HFFc6 (cell line): ENCODE measurements at places on chromosomes 2 and 18.

DNA sequence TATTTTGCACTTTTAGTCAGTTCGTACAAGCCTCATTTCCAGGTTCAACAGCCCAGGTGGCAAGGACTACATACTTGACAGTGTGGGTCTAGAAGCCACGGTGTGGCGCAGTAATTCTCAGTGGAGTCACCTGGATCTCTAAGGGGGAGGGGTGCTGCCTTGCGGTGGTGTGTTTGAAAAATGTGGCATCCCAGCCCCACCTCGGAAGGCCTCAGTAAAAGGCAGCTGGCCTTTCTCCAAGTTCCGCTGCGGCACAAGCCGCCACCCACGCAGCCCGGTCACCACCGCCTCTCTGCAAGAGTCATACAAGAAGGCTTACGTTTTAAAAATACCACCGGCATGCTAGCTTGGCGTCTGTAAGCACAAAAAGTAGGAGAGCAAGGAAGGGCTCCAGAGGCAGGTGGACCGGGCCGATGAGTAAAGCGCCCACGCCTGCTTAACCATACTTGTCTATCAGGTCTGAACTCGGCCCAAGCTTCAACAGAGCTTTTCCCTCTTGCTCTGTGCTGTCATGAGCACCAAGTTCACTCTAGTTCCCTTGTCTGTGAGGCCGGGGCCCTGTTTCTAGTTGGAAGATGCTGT lies 49.5 kb downstream of the SPRED2 start:
- DNase-seq = peak; percentile 88

GRCh38 chr2:10777111-10777841 lies 35.3 kb downstream of the PDIA6 start:
- no peak for DNase-seq

DNA sequence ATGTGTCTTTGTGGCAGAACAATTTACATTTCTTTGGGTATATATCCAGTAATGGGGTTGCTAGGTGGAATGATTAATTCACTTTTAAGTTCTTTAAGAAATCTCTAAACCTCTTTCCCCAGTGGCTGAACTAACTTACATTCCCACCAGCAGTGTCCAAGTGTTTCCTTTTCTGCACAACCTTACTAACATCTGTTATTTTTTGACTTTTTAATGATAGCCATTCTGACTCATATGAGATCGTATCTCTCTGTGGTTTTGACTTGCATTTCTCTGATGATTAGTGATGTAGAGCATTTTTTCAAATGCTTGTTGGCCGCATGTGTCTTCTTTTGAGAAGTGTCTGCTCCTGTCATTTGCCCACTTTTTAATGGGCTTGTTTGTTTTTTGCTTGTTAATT lies 43.1 kb upstream of the PTH2R start:
- DNase-seq = peak; percentile 91

GRCh38 chr2:241855888-241856422 lies 2.7 kb downstream of the PDCD1 start:
- DNase-seq = no peak

DNA sequence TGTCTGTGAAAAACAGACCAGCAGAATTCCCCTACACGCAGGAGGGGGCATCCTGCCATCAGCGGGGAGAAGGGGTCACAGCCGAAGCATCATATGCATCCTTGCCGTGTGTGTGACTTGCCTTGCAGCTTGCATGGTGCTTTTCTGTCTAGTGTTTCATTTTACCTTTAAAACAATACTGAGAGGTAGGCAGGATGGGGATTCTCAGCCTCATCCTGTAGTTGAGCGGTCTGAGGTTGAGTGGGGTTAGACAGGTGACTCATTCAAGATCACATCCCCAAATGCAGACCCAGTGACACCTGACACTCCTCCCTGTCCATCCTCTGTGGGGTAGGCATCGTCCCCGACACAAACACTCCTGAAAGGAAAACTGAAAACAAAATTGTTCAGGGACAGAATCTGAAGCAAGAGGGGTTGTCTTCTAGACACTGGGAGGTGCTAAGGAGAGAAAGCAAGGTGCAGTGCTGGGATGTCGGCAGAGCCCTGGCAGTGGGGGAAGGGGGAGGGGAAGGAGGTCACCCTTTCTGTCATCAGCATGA lies 7.9 kb downstream of the ARL4C start:
- DNase-seq = no peak

DNA sequence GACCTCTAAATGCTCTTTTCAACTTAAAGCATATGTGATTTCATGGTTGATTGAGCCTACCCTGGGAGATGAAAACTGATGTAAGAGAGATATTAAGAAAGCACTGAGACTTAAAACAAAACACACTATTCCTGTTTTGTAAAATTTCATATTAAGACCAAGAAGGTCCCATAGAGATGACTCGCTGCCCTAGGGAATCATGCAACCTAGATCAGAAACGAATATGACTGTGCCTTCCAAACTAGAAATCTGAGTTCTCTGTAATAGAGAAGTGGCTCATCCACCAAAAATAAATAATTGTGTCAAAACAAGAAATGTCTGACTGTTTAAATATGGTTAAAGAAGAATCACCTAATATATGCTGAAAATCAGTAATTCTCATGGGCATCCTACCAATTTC lies 776.8 kb upstream of the SOX11 start:
- no peak for DNase-seq

DNA sequence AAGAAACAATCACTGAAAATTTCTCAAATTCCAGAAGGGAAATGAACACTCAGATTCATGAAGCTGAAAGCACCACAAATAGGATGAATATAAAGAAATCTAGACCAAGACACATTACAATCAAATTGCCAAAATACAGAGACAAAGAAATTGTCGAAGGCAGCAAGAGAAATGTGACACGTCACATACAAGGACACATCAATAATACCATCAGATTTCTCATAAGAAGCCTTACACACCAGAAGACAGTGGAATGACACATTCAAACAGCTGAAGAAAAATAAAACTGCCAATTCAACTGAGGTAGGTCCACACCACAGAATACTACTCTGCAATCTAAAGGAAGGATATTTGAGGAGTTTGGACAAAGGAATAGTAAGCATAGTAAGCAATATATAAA lies 27.4 kb downstream of the SRD5A2 start:
- DNase-seq = no peak

DNA sequence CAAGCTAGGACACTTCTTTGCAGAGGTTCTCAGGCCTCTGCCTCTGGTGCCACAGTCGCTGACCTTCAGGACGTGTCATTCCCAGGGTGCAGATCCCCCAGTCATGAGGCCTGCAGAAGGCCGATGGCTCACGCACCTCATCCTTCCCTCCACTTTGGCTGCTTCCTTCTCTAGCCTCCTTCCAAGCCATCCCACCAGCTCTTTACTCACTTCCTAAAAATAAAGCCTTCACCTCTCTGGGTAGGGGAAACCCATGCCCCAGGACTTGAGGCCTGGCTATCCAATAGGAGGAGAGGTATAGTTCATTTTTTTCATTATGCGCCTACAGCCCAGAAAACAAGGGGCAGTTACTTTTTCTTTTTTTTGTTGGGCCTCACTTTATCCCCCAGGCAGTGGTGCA lies 91.4 kb downstream of the B3GNT2 start:
- no peak for DNase-seq

- DNase-seq = no peak
Observed at GRCh38 chr2:124836416-124836815, 811.3 kb downstream of the CNTNAP5 start.

DNA sequence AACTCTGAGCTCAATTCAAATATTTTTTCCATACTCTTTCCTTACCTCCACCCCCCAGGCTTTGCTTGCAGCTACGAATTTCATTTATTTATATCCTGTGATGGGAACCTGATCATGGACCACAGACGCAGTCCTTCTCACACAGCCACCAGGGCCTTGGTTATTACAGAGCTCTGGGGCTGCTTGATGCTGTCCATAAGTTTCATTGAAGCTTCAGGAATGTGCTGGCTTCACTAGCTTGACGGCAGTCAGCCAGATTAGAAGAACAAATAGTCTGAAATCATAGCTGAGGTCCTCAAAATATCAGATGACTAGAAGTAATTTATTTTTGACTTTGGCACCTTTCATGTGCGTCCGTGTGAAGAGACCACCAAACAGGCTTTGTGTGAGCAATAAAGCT lies 104.9 kb downstream of the VWA3B start:
- DNase-seq = no peak

- DNase-seq = no peak
Observed at GRCh38 chr2:939936-940601, 10.6 kb upstream of the SNTG2 start.

GRCh38 chr2:236262238-236262637 lies 2.0 kb downstream of the ASB18 start:
- DNase-seq = no peak

- DNase-seq = no peak
Observed at GRCh38 chr2:8214036-8214615, 467.7 kb upstream of the ID2 start.

DNA sequence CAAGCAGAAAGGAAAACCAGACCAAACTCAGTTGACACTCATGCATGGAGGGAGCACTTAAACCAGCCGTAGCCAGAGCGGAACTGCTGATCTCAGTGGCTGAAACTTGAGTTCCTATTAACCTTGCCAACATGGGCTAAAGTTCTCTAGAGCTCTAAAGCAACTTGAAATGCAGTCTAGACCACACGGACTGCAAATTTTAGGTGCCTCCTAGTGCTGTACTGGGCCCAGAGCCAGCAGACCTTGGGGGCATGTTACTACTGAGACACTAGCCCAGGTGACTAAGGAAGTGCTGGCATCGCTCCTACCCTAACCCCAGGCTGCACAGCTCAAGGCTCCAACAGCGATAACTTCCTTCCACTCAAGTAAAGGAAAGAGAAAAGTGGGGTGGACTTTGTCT lies 236.5 kb downstream of the AKAIN1 start:
- DNase-seq = no peak
